ENCODE measurements at places on chromosomes 6 and 20.
A peak's percentile ranks its signal among the peaks of the same experiment; 100 is the strongest.

DNA sequence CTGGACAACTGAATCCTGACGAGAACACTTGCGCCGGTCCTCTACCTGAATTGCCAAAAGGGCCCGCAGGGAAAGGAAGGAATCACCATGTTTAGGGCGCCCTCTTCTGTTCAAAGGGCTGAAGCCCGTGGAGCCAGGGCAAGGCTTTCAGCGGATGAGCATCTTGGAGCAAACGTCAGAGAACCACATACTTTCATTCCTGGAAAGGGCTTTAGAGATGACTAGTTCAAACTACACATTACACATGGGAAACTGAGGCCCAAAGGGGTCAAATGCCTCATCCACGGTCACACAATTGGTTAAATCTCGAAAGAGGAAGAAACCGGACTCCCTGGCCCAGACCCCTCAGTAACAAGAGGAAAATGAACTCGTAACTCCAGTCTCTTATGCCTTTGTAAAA lies 11.5 kb upstream of the ZNF133 start:
- peak; percentile 78 for DNase-seq

DNA sequence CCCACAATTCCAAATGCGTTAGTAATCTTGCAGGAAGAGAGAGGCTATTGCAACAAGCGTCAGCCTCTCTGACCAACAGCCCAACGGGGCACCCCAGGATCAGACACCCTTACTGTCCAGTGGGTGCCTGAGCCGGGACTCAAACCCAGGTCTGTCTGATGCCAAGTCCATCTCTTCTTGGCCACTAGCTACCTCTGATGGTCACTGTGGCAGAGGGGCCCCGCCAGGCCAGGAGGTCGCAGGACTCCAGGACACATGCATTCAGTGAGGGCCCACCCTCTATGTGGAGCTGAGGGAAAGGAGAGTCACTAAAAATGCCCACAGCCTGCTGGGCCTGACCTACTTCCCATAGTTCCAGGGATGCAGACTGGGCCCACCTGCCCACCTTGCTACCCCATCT lies 83.3 kb downstream of the PREX1 start:
- DNase-seq: no peak

GRCh38 chr6:33206864-33207551 lies 1.3 kb upstream of the RING1 start:
- DNase-seq: no peak

GRCh38 chr6:168785720-168786511 lies 344.9 kb downstream of the SMOC2 start:
- DNase-seq: no peak

GRCh38 chr6:127484212-127484863 lies 25.1 kb upstream of the KIAA0408 start:
- peak; percentile 67 for DNase-seq

DNA sequence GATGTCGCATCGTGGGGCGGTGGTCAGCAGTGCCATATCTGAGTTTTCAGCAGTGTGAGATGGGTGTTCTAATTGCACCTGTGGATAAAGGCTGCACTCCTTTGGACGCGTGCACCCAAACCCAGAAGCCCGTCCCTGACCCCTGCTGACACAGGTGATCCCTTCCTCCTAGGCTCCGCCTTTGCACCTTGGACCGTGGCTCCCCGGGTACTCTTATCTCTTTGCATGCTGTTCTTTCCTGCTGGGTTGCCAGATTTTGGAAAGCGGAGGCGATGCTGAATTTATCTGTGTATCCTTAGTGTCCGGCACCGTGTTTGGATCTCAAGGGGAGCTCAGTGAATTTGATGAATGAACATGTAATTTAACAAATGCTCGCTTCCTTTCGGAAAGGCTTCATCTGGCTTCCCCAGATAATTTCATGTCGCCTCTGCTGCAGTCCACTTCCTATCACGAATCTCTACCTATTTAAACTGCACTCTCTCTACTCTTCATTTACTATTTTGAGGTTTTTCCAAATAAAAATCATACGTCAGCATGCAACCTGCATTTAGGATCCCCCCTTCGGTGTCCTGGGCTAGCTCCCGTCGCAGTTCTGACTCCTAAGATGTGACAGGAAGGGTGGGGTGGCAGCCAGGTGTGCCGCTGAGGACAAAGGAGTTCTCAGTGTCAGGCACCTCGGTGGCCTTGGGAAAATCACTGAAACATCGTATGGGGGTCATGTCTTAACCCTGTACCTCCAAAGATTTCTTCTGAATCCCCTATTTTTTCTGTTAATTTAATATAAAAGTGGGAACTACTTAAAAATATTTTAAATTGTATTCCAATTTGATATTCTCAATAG lies 753 bp upstream of the PERP start:
- DNase-seq: no peak

All from inflammatory macrophage treated with lipopolysaccharide for 1 hour (primary cell).